Stimulated activated CD4-positive, alpha-beta T cell treated with anti-CD3 and anti-CD28 coated beads, Interleukin-15, amount 100 ng/mL, for 48 hours (primary cell): ENCODE measurements at places on chromosomes 11 and 22.
A peak's percentile ranks its signal among the peaks of the same experiment; 100 is the strongest.

- DNase-seq, result no peak
These were observed 10.3 kb downstream of the APOL4 start for GRCh38 chr22:36191106-36191836.

DNA sequence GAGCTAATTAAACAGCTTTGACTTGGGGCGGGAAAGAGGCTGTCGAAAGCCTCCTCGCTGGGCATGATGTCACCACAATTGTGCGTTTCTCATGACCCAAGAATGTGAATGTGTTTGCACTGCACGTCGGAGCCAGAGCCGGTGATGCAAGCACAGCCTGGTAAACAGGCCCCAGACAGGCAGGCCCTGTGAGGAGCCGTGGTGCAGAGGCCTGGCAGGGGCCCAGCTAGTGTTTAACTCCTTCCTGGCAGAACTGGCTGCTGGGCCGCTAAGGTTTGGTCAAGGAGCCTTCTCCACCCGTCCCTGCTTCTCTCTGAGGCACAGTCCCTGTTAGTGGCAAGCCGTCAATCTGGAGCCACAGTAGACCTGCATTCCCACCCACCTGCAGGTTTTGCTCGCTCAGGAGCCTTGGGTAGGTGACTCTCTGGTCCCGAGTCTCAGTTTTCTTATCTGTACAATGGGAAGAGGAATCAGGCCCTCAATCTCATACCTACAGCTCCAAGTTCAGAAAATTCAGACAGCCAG is 25.4 kb upstream of the SMTN start:
- DNase-seq, result no peak

- DNase-seq, result no peak
These were observed 97.8 kb downstream of the ME3 start for GRCh38 chr11:86574493-86575207.

GRCh38 chr22:37639771-37640590 is 512 bp downstream of the SH3BP1 start:
- DNase-seq, result no peak

GRCh38 chr11:125999234-125999880 is 53.5 kb downstream of the VSIG10L2 start:
- no peak for DNase-seq

DNA sequence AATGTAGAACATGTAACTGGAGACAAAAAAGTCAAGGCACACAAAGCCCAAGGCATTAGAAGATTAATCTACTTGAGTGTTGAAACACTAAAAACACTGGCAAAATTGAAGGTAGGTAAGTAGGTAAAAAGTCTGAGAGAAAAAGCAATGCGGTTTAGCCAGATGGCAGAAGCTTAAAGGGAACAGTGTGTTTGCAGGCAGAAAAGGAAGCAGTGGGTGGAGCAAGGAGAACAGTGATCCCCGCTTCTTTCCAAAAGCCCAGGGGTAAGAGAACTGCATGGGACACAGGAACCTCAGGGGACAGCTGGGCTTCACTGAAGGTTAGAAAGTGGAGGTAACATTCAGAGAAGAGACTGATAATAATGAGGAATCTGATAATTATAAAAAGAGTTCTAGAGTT is 16.0 kb downstream of the MRE11 start:
- no peak for DNase-seq

GRCh38 chr11:33377412-33378370 is 120.5 kb downstream of the HIPK3 start:
- DNase-seq, result no peak

GRCh38 chr22:49448526-49448925 is 379.1 kb downstream of the BRD1 start:
- no peak for DNase-seq

DNA sequence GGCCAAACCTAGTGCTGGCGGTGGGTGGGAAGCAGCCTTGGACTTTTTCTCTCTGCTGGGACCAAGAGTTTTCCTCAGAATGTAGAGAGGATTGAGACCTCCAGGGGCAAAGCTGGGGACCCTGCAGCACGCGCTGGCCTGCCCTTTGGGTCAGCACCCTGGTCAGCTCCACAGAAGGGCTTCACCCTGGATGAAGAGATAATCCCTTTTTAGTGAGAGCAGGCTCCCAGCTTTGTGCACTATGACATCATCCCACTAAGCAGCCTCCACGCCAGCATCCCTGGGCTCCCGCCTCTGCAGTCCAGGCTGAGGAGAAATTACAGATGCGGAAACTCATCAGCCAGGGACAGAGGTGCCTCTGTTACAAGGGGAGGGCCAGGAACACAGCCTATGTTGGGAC is 23.5 kb downstream of the DRICH1 start:
- DNase-seq, result no peak

DNA sequence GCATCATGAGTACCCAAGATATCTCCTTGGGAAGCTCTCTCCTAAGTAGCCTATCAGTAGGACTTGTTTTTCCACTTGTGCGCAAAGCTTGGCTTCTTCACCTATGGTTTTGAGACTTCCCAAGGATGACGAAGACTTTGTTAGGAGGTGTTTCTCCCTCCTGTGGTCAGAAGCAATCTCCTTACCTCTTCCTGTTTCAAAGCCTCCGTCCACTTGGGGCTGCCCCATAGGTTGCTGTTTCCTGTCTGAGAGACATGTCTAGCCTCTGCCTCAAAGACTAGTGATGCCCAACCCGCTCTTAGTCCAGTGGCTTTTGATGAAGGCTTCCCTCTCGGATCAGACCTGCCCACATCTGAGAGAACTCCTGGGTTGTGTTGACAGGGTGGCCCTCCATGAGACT is 92.9 kb downstream of the TRAF6 start:
- DNase-seq, result no peak

GRCh38 chr11:132028380-132029240 is 658.2 kb downstream of the NTM start:
- no peak for DNase-seq

GRCh38 chr11:130202818-130203689 is 43.5 kb downstream of the ST14 start:
- DNase-seq, result no peak

- DNase-seq, result no peak
These were observed 27.8 kb downstream of the RELT start for GRCh38 chr11:73404048-73404447.

GRCh38 chr22:50530877-50531545 is 1.2 kb upstream of the TYMP start:
- peak; percentile 77 for DNase-seq

GRCh38 chr11:72789493-72790131 is 4.2 kb downstream of the STARD10 start:
- DNase-seq, result no peak

- no peak for DNase-seq
These were observed 90.8 kb upstream of the KCNQ1OT1 start for GRCh38 chr11:2790568-2790921.

DNA sequence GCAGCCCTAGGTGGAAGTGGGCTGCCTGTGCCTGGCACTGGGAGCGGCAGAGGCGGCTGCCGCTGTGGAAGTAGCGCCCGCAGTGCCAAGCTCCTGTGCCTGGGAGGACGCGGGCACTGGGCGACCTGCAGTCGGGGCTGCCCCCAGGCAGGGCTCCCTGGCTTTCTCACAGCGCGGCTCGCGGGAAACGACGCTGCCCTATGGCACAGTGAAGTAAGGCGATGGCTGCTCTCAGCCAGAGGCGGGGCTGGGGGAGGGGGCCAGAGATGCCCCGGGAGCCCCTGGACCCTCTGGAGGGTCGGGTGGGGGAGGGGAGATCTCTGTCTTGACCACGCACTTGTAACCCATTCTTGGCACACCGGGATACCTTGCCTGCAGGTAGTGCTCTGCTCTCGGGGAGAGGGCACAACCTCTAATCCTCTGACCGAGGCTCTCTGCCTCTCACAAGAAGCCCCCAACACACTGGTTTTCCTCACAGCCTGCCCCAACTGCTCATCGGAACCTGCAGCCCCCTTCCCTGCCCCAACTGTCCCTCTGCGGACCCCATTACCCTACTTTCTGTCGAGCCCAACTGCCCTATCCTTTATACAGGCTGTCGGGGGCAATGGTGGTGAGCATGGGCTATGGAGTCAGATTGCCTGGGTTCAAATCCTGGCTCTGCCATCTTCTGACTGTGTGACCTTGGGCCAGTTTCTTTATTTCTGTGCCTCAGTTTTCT is 32.2 kb upstream of the TRIM29 start:
- DNase-seq, result no peak

GRCh38 chr22:31923747-31924146 is 20.6 kb upstream of the YWHAH start:
- DNase-seq, result no peak

- DNase-seq, result no peak
These were observed 42.5 kb downstream of the SFI1 start for GRCh38 chr22:31538815-31539214.

DNA sequence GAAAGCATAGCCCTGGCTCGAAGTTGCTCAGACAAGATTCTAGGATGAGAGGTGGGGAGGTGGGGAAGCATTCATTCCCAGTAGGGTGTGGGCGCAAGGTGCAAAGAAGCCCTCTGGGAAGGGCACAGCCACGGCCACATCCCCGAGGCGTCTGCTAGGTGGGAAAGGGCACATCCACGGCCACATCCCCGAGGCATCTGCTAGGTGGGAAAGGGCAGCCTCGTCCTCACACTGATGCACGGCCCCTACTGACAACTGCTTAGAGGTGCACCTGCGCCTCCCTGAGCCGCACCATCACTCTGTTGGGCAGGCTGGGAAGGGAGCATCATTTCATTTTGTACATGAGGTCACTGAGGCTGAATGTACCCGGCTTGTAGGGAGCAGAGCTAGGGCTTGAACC is 94.6 kb upstream of the PITPNB start:
- no peak for DNase-seq

DNA sequence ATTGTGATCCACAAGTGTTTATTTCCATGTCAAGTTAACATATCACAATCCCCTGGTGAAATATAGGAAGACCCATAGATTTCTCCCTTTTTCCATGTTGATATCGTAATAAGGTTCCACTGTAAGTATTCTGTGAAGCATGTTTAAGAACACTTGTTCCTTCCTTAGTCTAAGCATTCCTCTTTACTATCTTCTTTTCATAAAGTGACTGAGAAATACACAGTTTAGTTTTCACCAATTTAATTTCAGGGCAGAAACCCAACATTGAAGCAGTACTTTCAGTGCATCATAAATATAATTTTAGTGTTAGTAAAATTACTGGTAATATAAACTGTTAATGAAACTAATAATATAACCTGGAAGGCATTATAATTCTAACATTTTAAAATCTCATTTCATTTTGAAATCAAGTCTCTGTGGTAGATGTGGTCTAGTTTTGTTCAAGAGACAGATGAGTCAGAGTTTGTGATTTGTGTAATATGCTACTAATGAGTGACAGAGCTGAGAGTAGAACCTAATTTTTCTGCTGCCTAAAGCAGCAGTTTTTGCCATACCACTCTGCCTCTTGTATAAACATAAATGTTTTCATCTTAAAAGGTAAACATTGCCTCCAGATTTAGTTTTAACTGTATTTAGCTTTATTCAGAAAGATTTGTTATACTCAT is 79.4 kb downstream of the ATM start:
- no peak for DNase-seq

- no peak for DNase-seq
These were observed 80.7 kb downstream of the CDKN1C start for GRCh38 chr11:2804701-2805387.

DNA sequence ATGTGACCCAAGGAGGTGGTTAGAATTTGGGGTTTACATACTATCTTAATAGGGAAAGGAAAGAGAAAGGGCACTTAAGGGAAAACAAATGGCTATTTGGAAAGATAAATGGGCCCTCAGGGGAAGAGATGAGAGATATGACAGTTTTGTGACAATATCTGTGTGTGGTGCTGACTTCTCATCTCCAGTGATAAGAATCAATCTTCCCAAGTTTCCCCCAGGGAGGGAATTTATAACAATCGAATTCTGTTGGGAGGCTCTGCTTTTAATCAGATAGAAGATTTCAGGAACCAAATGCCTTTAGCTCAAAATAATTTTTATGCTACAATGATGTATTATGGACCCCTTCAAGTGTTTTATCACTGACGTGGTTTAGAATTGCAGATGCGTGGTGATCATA is 46.3 kb upstream of the PAMR1 start:
- no peak for DNase-seq

DNA sequence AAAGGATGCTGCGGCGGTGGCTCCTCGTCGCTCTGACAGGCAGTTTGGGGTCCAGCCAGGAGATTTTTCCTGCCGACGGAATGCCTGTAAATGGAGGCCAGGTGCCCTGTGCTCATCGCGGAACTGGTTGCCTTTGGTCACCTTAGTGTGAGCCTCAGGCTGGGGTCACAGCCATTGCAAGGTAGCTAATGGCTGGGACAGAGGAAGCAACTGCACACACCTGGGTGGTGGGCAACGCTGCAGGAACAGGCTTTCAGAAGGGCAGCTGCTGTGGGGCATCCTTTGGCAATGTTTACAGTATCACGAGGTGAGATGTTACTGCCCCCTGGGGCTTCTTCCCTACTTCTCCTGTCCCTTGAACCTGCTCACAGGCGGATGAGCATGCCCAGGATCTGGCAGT is 205.5 kb downstream of the GRIK4 start:
- DNase-seq, result no peak

DNA sequence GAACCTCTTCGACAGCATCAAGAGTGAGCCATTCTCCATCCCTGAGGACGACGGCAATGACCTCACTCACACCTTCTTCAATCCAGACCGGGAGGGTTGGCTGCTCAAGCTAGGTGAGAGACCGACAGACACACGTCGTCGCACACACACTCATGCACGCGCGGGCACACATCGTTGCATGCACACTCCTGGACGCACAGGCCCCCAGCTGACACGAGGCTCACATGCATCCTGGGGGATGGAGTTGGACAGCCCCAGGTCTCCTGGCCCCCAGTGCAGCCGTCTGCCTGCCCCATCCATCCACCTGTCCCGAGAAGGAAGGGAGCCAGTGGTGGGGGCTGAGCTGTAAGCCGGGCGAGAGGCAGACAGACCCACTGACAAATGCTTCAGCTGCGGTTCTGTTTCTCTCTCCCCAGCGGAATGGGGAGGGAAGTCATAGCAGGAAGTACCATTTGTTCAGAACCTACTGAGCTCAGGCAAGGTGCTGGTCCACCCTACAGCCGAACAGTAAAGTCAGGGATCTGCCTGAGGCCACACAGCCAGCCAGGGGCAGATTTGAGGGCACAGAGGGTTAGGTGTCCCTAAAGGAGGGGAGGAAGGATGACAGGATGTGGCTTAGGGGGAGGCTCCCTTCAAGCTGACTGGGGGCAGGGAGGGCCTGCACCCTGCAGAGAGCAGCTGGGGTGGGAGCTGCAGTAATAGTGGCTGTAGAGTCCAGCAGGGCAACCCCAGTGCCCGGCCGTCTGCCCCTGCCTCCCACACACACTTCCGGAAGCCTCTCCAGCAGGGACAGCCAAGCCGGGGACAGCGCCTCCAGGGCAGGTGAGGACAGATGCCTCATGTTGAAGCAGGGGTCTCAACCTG is 27.1 kb downstream of the CYTH4 start:
- no peak for DNase-seq

- no peak for DNase-seq
These were observed 32.5 kb downstream of the SYT13 start for GRCh38 chr11:45253640-45254039.
